ENCODE measurements at places on chromosomes 6 and 20. TPM values are rescaled to one million over a fixed set of nuclear protein-coding genes. Genes with fewer than 3 reads are reported as not detected.

Gene CCN6
- polyA plus RNA-seq = not detected

Gene REV3L
- polyA plus RNA-seq = 5.1 TPM

Gene CALHM4
- not detected for polyA plus RNA-seq

Gene ZFP57
- 0.61 TPM for polyA plus RNA-seq

Gene PTP4A1
- 17.4 TPM for polyA plus RNA-seq

Gene GPANK1
- 16.6 TPM for polyA plus RNA-seq

Gene C6orf141
- 9.2 TPM for polyA plus RNA-seq

Gene TMEM200A
- polyA plus RNA-seq = 0.74 TPM

Gene GGTLC1
- not detected for polyA plus RNA-seq

Gene SLA2
- 0.22 TPM for polyA plus RNA-seq

Gene TPD52L1
- 37.3 TPM for polyA plus RNA-seq
